ENCODE measurements at places on chromosomes 6 and 20. TPM values are rescaled to one million over a fixed set of nuclear protein-coding genes. Genes with fewer than 3 reads are reported as not detected.

DNA sequence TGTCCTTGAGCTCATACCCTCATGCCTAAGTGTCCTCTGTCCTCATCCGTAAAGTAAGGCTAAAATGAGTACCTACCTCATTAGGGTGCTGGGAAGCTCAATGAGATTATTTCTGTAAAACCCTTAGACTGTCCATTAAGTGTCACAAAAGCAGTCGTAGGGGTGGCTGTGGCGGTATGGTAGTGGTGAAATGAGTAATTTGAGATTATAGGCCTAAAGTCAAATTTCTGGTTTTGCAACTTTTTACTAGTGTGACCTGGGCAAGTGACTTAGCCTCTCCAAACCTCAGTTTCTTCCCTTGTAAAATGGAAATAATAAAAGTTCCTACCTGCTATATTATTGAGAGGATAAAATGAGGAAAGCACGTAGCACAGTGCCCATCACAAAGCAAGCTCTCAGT is 148.2 kb upstream of the AKAP12 start:
- DNase-seq, result no peak

The BANF2 gene
- not detected for total RNA-seq

The CAP2 gene
- total RNA-seq, result 11.5 TPM

GRCh38 chr20:7031222-7031621 is 263.7 kb downstream of the BMP2 start:
- no peak for DNase-seq

GRCh38 chr6:151690768-151691562 is 116.5 kb upstream of the ESR1 start:
- no peak for DNase-seq

DNA sequence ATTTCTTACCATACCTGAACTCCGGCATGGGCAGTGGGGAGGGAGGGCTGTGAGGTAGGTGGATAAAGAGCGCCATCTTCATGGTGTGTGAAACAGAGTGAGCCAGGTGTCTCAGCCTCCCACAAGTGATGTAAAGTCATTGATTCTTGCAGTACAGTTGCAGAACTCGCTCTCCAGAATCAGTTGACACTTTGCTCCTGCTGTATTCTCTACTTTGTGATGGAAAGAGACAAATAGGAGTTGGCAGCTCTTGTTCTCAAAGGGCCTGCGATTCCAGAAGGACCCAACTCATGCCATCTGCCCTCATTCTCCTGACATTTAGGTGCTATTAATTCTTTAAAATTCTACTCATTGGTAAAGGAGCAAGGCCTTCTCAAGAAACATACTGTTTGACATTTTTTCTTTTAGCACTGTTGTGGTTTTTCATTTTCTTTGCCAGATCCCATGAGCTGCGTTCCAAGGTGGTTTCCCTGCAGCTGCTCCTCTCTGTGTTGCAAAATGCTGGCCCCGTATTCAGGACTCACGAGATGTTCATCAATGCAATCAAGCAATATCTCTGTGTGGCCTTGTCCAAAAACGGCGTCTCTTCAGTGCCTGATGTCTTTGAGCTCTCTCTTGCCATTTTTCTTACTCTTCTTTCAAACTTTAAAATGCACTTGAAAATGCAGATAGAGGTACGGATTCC is 49.3 kb downstream of the ARFGEF2 start:
- no peak for DNase-seq

DNA sequence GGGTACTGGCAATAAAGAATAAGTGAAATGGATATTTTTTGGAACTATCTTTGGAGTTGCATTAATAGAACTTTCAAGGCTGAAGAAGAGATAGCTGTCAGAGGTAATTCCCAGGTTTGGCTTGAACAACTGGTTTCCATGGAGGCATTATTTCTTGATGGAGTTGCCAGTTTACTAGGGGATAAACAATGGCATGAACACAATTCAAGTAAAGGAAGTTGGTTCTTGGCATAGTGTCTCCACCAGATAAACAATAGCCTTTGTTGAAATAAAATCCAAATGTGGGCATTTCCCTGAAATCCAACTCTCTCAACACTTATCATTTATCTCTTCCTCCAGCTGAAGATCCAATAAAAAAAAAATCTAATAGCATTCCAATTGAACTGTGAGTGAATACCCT is 454.9 kb downstream of the C6orf118 start:
- no peak for DNase-seq

GRCh38 chr6:156427345-156427744 is 349.8 kb upstream of the ARID1B start:
- DNase-seq, result no peak

The HCRTR2 gene
- total RNA-seq, result not detected

DNA sequence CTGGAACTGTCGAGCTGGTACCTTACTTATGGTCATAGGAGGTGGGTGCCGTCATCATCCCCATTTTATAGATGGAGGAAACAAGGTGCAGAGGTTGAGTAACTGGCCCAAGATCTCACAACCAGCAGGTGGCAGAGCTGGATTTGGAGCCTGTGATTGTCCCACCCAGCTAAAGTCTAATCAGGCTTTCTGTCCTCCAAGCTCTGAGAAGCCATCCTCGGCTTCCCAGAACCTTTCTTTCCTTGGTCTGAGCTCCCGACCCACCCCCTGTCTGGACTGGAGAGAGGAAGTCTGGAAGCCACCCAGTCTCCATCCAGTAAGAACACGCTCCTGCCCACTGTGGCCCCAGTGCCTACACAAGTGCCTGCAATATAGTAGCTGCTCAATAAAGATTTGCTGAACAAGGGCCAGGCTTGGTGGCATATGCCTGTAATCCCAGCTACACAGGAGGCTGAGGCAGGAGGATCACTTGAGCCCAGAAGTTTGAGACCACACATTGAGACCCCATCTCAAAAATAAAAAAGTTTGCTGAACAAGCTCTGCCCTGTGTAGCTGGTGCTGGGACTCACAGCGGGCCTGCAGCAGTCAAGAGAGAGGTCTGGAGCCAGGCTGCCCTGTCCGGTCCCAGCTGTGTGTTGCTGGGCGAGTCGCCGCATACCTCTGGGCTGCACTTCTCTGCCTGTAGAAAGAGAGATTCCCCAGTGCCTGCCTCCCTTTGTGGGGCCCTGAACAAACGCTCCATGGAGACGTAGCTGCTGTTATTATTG is 32.5 kb upstream of the DLGAP4 start:
- DNase-seq, result no peak

DNA sequence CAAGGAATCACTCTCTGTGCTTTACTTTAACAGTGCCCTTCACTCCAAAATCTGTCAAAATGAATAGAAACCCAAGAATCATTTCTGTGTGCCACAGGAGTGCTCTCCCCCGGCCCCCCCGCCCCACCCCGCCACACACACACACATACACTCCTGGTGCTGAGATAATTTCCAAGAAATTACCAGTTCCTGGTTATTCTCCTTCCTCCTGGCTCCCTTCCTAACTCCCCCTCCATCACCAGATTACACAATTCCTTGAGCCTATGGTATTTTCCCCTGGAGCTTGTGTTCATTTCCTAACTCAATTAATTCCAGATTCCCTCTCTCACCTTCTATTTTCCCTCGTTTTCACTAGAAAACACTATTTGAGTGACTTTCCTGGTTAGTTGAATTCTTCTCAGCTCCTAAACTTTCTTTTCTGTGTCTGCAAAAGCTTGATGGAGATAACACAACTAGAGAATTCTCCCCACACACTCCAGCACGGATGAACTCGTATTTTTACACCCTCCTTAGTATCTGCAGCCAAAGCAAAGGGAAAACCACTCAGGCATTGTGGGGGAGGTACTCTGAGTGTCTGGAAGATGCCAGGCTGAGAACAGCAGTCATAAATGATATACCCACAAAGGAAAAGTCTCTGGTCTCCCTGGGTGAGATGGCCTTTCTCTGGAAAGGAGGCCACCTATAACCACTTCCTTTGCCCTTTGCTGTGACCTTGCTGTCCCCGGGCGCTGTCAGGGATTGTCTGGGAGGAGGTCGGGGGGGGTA is 1.9 kb upstream of the SLC24A3 start:
- no peak for DNase-seq

DNA sequence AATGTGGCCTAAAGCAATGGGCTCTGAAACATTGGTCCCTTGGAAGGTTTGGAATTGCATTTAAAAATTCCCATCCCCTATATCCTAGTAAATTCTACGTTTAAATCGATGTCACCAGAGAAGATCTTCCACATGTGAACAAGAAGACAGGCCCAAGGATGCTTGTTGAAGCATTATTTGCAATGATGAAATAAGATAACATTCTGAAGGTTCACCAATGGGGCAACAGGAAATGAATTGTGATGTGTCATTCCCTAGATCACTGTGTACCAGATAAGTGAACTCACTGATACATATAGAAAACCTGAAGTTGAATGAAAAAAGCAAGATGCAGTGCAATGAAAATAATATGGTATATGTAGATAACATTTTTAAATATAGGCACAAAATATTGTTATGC is 464.3 kb upstream of the BTBD3 start:
- DNase-seq, result no peak

The RUNX2 gene
- 0.26 TPM for total RNA-seq

The CST2 gene
- total RNA-seq, result not detected

GRCh38 chr6:101445527-101445926 is 52.0 kb downstream of the GRIK2 start:
- DNase-seq, result no peak

- peak; percentile 77 for DNase-seq
Observed at GRCh38 chr6:138287144-138287955, 69.1 kb upstream of the PBOV1 start.

GRCh38 chr6:11439017-11439420 is 98.5 kb upstream of the TMEM170B start:
- DNase-seq, result no peak

The CALHM5 gene
- 0.02 TPM for total RNA-seq

Measured in H9 (cell line).